Ovary (tissue), 10 donors: ENCODE measurements at places on chromosomes 11 and 22. TPM values are rescaled to one million over a fixed set of nuclear protein-coding genes. Genes with fewer than 3 reads are reported as not detected.

The BTG4 gene
- not detected for polyA plus RNA-seq

The TSPAN32 gene
- 1.3 TPM for polyA plus RNA-seq

The C1QTNF5 gene
- 5.7 TPM for polyA plus RNA-seq

The HBB gene
- polyA plus RNA-seq = 211 TPM

GRCh38 chr11:110262072-110262403 is 34.4 kb downstream of the RDX start:
- H3K36me3 ChIP-seq = no peaks in the 10 kb centered on the region
- H3K4me3 ChIP-seq = no peak overlapping the region
- peaks cover 3% of the 10 kb centered on the region for H3K4me1 ChIP-seq
- no peaks in the 10 kb centered on the region for H3K27me3 ChIP-seq
- H3K27ac ChIP-seq = no peak overlapping the region

DNA sequence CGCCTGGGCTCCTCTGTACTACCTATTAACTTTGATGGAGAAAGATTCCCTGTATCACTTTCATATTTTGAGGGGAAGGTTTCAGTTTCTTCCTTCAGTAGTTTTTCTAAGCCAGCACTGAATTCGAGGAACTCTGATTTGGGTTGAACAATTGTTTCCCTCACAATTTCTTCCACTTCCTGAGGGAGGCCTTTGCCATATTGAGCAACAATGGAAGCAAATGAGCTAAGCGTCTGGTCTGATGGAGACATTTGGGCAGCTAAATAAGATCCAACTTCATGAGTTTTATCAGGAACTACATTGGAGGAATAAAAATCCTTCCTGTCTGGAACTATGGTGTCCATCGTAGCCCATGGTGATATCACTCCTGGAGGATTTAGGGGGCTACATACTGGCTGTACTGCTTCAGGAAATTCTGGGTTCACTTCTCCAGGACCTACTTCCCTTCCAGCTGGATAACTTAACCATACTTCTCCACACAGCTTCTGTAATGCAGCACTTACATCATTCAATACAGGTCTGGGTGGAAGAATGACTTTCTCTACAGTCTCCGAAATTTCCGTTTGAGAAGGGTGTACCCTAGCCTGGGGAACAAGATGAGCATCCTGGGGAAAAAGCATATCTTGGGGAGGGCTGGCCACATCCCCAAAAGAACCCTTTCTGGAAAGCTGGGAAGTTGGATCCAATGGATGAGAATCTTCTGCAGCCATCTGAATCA is 38.9 kb upstream of the CCDC89 start:
- DNase-seq = no peak
- no peak overlapping the region for H3K4me3 ChIP-seq
- H3K27ac ChIP-seq = no peak overlapping the region
- no peaks in the 10 kb centered on the region for H3K27me3 ChIP-seq
- H3K36me3 ChIP-seq = no peaks in the 10 kb centered on the region
- no peaks in the 10 kb centered on the region for H3K4me1 ChIP-seq

- H3K36me3 ChIP-seq = no peaks in the 10 kb centered on the region
- no peaks in the 10 kb centered on the region for H3K4me1 ChIP-seq
- no peak overlapping the region for H3K27ac ChIP-seq
- H3K27me3 ChIP-seq = no peaks in the 10 kb centered on the region
These were observed 7.5 kb upstream of the APOBEC3A start for GRCh38 chr22:38949889-38950405.

DNA sequence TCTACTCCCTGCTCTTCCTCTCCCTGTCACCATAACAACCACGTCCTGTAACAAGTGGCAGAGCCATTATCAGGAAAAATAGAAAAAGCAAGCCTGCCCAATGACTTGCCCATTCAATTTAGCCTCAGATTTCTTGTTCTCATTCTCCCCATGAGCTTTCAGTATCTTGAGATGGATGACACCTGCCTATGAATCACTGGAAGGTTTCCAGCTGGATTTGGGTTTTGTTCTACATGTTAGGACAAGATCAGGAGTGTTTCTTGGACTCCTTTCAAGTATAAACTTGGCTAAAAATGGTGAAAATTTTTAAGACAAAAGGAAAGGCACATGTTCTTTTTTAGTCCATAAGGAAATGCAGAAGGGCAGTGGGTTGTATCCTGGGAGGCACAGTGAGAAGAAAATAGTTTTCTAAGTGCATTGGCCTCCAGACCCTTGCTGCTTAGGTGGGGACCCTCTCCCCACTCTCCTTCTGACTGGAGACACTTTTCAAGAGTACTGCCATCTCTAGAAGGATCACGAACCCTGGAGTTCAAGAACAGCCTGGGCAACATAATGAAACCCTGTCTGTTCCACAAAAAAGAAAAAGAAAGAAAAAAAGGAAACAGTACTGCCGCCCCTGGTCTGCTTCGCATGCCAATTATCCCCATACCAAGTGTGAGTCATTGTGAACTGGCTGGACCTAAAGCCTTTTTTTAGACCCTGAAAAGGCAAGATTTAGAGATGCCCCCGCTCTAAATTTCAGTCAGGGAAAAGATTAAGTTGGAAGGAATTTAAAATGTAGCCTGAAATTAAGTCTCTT is 51.0 kb downstream of the MTNR1B start:
- H3K36me3 ChIP-seq = no peaks in the 10 kb centered on the region
- H3K4me3 ChIP-seq = no peak overlapping the region
- no peaks in the 10 kb centered on the region for H3K27me3 ChIP-seq
- no peaks in the 10 kb centered on the region for H3K4me1 ChIP-seq
- no peak overlapping the region for H3K27ac ChIP-seq

- no peaks in the 10 kb centered on the region for H3K36me3 ChIP-seq
- peaks cover 2% of the 10 kb centered on the region for H3K4me1 ChIP-seq
- no peak for DNase-seq
- no peak overlapping the region for H3K27ac ChIP-seq
- no peaks in the 10 kb centered on the region for H3K27me3 ChIP-seq
- H3K4me3 ChIP-seq = no peak overlapping the region
These were observed 142.7 kb downstream of the WNT7B start for GRCh38 chr22:45834241-45834640.

DNA sequence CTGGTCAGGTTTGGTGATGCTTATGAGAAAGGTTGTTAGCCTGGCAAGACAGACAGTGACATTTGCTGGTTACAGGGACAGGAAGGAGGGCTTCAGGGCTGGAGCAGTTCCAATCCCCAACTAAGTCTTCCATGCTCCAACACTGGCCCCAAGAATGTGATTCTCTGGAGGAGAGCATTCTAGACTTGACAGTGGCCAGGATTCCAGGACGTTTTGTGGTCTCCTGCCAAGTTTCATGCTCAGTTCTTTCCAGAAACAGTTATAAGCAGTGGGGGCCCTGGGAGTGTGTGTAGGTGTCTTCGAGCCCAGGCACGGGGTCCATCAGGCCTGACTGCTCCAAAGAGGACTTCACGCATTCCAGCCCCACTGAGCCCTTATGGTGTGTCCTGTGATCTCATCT is 8.9 kb upstream of the GRK3 start:
- no peak overlapping the region for H3K27ac ChIP-seq
- H3K4me3 ChIP-seq = no peak overlapping the region

- DNase-seq = no peak
- no peaks in the 10 kb centered on the region for H3K27me3 ChIP-seq
- no peaks in the 10 kb centered on the region for H3K36me3 ChIP-seq
- no peak overlapping the region for H3K27ac ChIP-seq
- no peaks in the 10 kb centered on the region for H3K4me1 ChIP-seq
These were observed 729.0 kb upstream of the ANO3 start for GRCh38 chr11:25602959-25603358.

DNA sequence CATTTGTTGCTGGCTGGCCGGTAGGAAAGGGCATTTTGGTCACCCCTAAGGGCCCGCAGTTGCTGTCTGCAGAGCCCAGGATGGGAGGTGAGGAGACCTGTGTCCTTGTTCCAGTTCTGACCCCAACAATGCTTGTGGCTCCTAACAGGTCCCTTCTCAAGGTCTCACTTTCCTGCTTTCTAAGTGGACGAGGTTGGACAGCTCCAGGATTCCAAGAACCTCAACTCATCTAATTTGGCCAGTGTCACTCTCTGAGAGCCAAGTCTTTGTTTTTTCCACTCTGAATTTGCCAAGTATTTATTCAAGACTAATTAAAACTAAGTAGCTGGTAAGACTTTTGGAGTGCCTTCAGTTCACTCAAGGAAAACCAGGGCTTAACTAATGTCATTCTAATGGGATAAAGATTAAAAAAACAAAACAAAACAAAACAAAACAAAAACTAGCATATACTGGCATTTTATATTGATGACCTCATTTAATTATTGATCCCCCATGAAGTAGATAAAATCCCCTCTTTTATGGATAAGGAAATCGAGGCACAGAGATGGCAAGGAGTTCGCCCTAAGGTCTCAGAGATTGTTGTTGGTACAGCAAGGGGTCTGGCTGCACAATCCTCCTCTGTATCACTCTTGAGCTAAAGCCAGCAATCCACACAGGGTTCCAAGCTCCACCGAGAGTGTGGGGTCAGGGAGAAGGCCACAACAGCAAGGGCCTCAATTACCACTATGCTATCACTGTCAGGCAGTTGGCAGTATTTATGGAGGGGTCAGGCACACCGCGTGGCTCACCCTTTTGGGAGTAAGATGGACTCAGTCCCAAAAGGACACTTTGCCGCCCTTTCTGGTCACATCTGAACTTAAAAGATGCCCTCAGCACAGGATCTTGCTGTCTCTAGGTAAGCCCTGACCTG is 8.1 kb downstream of the SGSM1 start:
- no peaks in the 10 kb centered on the region for H3K27me3 ChIP-seq
- DNase-seq = no peak

DNA sequence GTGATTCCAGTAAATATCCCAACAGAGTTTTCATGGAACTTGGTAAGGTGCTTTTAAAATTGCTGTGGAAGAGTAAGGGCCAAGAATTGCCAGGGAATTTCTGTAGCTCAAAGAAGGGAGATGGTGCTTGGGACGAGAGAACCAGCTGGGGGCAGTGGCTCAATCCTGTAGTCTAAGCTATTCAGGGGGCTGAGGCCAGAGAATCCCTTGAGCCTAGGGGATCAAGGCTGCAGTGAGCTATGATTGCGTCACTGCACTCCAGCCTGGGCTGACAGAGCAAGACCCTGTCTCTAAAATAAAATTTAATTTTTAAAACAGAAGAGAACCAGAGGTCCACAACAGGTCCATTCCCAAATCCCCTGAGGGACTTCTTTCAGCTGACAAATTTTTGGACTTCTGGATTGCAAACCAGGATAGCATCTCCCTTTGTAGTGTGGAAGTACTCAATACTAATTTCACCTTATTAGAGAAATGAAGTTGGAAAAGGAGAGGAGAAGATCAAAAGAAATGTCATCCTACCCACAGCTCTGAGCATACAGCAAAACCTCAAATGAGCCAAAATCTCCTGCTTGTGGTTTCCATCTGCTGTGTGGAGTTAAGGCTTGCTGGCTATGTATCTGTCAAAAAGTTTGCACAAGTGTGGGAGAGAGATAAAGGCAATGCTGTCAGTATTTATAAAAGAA is 59.2 kb upstream of the CLPB start:
- H3K27ac ChIP-seq = no peak overlapping the region
- H3K4me3 ChIP-seq = no peak overlapping the region
- H3K36me3 ChIP-seq = no peaks in the 10 kb centered on the region
- no peaks in the 10 kb centered on the region for H3K4me1 ChIP-seq
- DNase-seq = no peak

- H3K4me3 ChIP-seq = no peak overlapping the region
- no peak overlapping the region for H3K27ac ChIP-seq
- no peak for DNase-seq
- H3K4me1 ChIP-seq = no peaks in the 10 kb centered on the region
- no peaks in the 10 kb centered on the region for H3K27me3 ChIP-seq
These were observed 54.6 kb downstream of the RPUSD4 start for GRCh38 chr11:126156814-126157213.

GRCh38 chr11:64766881-64767280 is 7.1 kb upstream of the PYGM start:
- H3K4me3 ChIP-seq = no peak overlapping the region
- no peaks in the 10 kb centered on the region for H3K4me1 ChIP-seq
- no peaks in the 10 kb centered on the region for H3K36me3 ChIP-seq
- H3K27me3 ChIP-seq = no peaks in the 10 kb centered on the region

- DNase-seq = no peak
- no peaks in the 10 kb centered on the region for H3K27me3 ChIP-seq
- H3K4me1 ChIP-seq = no peaks in the 10 kb centered on the region
- no peaks in the 10 kb centered on the region for H3K36me3 ChIP-seq
These were observed 37.9 kb upstream of the OR8B8 start for GRCh38 chr11:124483422-124483821.
